Posterior cingulate gyrus (tissue), 11 donors: ENCODE measurements at places on chromosomes 13 and 19.
A peak's percentile ranks its signal among the peaks of the same experiment; 100 is the strongest.

GRCh38 chr19:16285769-16286498, 38.7 kb upstream of the KLF2 start:
- peak; percentile 41 for DNase-seq

- no peak for DNase-seq
Observed at GRCh38 chr13:25085125-25085742, 10.7 kb upstream of the PABPC3 start.

GRCh38 chr19:6220385-6221191, 59.2 kb downstream of the MLLT1 start:
- DNase-seq = no peak

- no peak for DNase-seq
Observed at GRCh38 chr19:46080561-46080960, 39.8 kb upstream of the IGFL4 start.

DNA sequence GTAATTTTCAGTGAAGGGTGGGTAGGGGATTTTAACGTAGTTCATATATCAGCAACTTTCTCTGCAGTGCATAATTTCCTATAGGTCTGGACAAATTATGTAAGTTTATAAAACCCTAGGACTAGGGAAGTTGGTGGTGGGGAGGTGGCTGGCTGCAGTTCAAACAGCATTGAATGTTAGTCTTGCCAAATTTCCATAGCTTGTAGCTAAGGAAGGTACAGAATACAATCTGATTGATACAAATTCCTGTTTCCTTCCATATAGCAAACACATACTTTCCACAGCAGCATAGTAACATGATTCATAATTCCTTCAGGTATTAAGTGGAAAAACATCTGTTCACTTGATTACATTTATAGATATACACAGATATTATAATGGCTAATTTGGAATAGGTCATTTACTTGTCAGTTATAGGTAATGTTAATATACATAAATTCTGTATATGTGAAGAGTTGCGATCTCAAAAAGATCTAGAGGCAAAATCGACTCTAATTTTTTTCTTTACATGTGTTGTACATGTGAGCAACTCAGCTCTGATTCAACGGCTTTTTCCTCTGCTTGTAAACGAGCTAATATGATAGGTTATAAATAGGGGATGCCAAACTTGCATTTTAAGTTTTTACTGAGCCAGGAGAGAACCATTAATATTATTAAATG, 233.4 kb upstream of the CSNK1A1L start:
- DNase-seq = no peak

- DNase-seq = no peak
Observed at GRCh38 chr19:46303691-46304397, 7.0 kb downstream of the HIF3A start.
